ENCODE measurements at places on chromosomes 6 and 20. TPM values are rescaled to one million over a fixed set of nuclear protein-coding genes. Genes with fewer than 3 reads are reported as not detected.

- peaks cover 38% of the 10 kb centered on the region for H3K27me3 ChIP-seq
- no peak overlapping the region for H3K27ac ChIP-seq
- no peak for DNase-seq
- H3K36me3 ChIP-seq: no peaks in the 10 kb centered on the region
- 0 out of 2 replicates have a peak, but pooled peaks cover 7% of the 10 kb centered on the region for H3K4me1 ChIP-seq
- H3K4me3 ChIP-seq: no peak overlapping the region
Observed at GRCh38 chr6:40586369-40587201, 579 bp downstream of the LRFN2 start.

OOEP gene
- not detected for total RNA-seq

RAB44 gene
- total RNA-seq: not detected

DNA sequence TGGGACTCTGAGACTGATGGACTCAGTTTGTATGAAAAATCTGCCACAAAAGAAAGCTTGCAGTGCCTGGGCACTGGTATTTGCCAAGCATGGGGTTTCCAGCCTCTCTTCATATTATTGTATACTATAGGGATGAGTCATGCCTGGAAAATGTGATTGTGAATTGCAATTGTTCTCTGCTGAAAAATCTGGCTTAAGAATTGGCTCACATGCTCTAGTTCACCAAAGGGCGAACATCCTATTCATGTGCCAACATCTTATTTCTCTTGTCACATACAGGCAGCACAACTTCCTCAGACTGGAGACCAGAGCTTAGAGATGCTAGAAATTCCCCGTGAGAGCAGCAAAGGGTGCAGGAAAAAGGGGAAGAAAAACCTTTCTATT, 103.6 kb upstream of the KCNK16 start:
- DNase-seq: no peak
- no peaks in the 10 kb centered on the region for H3K36me3 ChIP-seq
- H3K27me3 ChIP-seq: no peaks in the 10 kb centered on the region
- H3K27ac ChIP-seq: no peak overlapping the region

DNA sequence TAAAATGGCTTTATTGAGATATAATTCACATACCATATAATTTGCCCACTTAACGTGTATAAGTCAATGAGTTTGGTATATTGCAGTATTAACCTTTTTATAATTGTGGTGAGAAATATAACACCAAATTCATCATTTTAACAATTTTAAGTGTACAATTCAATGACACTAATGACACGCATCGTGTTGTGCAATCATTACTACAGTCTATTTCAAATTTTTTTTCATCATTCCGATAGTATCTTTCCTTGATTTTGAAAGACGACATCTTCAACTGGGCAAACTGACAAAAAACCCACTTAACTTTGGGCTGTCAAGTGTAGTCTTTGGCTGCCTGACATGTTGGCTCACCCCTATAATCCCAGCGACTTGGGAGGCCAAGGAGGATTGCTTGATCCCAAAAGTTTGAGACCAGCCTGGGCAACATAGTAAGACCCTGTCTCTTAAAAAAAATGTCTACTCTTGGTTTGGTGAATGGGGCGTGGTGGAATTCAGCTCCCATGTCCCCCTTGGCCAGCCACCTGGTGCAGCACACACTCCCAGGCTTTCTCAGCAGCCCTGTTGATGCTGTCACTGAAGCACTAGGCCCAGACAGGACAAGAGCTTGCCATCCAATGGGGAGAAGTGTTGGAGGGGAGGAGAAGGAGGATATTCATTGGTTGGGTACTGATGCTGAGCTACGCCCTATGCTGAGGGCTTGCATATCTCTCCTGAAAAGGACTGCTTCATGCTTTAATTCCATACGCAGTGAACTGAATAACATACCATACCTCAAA, 150.5 kb downstream of the CD83 start:
- no peaks in the 10 kb centered on the region for H3K36me3 ChIP-seq
- no peaks in the 10 kb centered on the region for H3K27me3 ChIP-seq
- no peak overlapping the region for H3K27ac ChIP-seq
- no peak for DNase-seq

- H3K4me3 ChIP-seq: no peak overlapping the region
- peaks cover 39% of the 10 kb centered on the region for H3K27me3 ChIP-seq
- DNase-seq: no peak
- no peaks in the 10 kb centered on the region for H3K4me1 ChIP-seq
Observed at GRCh38 chr6:166578536-166579236, 7.8 kb downstream of the RAMACL start.

DNA sequence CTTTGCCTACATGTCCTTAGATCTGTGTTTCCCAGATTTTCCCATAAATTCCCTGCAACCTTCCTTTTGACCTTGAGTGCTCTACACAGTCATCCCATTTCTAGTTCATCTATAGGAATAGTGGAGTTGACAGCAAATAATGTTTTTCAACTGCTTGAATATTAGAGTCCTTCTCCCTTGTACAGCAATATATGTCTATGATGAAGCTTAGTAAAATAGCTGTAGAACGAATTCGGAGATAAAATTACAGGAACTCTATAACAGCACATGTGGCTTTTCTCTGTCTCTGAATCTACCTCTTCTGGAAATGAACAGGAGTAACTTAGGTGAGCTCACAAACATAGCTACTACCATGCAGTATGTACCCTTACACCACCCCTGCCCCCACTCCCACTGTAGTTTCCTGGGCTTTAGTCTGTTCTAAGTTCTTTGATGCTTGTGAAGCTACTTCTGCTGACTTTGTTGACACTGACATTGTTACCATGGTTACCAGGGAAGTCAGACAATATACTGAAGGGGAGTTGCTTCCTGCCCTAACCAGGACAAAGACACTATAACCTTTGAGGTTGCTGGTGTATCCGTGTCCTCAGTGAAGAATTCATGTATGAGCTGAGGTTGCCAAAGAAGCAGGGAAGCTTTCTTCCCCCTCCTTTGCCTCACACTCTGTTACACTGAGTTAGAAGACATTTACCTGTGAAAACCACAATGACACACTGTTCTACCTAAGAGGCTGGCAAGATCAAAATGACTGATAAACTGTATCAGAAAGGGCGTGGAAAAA, 35.8 kb upstream of the SHLD1 start:
- peak overlapping the region; percentile 73 for H3K27ac ChIP-seq
- no peaks in the 10 kb centered on the region for H3K36me3 ChIP-seq
- no peak overlapping the region for H3K4me3 ChIP-seq
- H3K4me1 ChIP-seq: peaks cover 40% of the 10 kb centered on the region

GRCh38 chr6:35161776-35162607, 20.9 kb upstream of the TCP11 start:
- peak; percentile 75 for DNase-seq
- peak overlapping the region; percentile 3 for H3K4me3 ChIP-seq
- H3K27me3 ChIP-seq: peaks cover 5% of the 10 kb centered on the region
- peaks cover 68% of the 10 kb centered on the region for H3K4me1 ChIP-seq
- H3K36me3 ChIP-seq: no peaks in the 10 kb centered on the region

RFX6 gene
- not detected for total RNA-seq

DNA sequence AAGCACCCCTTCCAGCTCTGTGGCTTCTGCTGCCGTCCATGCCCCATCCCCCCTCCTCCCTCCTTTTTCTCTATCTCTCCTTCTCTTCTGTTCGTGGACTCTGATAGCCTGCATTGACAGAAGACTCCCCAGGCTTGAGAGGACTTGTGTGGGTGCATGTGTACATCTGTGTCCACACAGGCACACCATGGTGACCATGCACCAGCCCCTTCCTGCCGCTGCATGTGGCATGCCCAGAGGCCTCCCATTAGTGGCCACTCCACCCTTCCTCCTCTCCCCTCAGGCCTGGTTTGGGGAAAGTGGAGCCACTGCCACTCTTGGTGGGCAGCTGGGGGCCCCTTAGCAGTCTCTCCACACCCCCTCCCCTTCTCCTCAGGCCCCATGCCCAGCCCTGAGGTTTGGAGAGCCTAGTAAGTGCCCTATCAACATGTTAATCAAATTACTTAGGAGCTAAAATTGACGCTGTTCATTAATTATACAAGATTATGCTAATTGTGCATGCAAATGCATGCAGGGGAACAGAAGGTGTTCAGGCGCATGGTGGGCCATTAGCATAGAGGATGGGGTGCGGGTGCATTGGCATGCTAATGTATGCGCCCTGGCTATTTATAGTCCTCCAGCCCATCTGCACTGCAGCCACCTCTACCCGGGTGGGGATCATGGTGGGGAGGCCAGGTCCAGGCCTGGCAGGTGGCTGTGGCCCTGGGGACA, 45.9 kb downstream of the EBF4 start:
- H3K27ac ChIP-seq: no peak overlapping the region
- no peaks in the 10 kb centered on the region for H3K36me3 ChIP-seq
- no peaks in the 10 kb centered on the region for H3K4me1 ChIP-seq
- no peak overlapping the region for H3K4me3 ChIP-seq
- DNase-seq: no peak

CCR6 gene
- total RNA-seq: 4.2 TPM

Data from HepG2 (cell line).